ENCODE measurements at places on chromosomes 2 and 18.
A peak's percentile ranks its signal among the peaks of the same experiment; 100 is the strongest.

- no peak for DNase-seq
Observed at GRCh38 chr2:211103989-211104388, 547.6 kb downstream of the CPS1 start.

- DNase-seq = no peak
Observed at GRCh38 chr2:64212346-64212745, 68.1 kb upstream of the PELI1 start.

DNA sequence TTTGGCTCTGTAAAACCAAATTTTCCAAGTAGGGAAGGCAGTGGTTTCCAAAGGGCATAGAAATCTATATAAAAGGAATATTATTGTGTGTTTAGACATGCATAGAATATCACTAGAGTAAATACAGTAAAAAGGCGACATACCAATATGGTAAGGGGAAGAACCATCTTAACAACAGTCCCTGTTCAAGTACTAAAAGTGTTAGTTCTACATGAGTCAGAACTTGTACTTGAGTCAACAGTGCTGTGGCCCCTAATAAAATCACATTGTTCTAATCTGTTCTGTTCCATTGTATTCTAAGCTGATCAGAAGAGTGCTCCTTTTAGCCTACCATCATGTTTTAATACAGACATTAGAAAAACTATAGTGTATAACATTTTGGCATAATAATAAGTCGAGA is 36.1 kb upstream of the TNFRSF11A start:
- no peak for DNase-seq

DNA sequence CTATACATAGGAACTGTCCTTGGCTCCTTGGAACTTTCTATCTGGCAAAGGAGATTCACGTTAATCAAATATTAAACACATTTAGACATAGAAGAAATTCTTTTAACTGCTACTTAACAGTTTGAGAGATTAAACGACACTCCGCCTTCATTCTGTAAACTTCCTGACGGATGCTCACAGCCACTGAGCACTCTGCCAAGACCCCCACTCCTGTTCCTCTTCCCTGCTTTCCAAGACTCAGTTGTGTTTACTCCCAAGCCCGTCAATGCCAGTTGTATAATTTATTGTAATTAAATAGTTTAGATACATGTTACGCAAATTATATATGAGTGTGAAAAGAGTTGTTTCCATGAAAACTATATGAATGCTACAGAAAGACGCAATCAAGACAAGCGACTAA is 321.4 kb upstream of the EPHA4 start:
- no peak for DNase-seq

- peak; percentile 8 for DNase-seq
Observed at GRCh38 chr2:66576561-66577320, 141.8 kb downstream of the MEIS1 start.

DNA sequence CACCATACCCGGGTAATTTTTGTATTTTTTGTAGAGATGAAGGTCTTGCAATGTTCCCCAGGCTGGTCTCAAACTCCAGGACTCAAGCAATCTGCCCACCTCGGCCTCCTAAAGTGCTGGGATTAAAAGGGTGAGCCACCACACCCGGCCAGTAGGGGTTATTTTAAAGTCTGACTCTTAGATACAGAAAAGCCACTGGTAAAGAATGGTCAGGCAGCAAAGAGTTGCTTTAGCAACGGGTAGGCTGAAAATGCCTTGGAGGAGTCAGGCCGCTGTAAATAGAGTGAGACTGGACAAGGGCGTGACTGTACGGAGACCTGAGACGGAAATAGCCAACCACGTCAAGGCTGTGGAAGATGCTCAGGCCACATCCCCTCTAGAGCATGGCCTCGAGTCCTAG is 54.2 kb downstream of the ACKR3 start:
- DNase-seq = no peak

- no peak for DNase-seq
Observed at GRCh38 chr2:158079672-158080071, 22.0 kb upstream of the UPP2 start.

- no peak for DNase-seq
Observed at GRCh38 chr2:65518751-65519150, 86.4 kb upstream of the SPRED2 start.

GRCh38 chr2:8202132-8202531 is 479.7 kb upstream of the ID2 start:
- DNase-seq = peak; percentile 46

GRCh38 chr2:109473616-109474318 is 140.0 kb downstream of the SEPTIN10 start:
- DNase-seq = peak; percentile 36

GRCh38 chr2:30747206-30747605 is 60.0 kb downstream of the CAPN13 start:
- no peak for DNase-seq

DNA sequence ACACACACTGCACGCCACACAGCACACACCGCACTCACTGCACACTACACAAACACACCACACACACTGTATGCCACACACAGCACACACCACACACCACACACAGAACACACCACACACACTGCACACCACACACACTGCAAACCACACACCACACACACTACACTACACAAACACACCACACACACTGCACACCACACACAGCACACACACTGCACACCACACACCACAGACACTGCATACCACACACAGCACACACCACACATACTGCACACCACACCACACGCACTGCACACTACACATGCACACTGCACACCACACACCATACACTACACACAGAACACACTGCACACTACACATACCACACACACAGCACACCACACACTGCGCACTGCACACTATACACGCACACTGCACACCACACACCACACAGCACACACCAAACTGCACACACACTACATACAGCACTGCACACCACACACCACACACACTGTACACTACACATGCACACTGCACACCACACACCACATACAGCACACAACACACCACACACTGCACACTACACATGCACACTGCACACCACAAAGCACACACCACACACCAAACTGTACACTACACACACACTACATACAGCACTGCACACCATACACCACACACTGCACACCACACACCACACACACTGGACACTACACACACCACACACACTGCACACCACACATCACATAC is 59.6 kb downstream of the ASB1 start:
- no peak for DNase-seq

- no peak for DNase-seq
Observed at GRCh38 chr2:225025917-225026571, 16.2 kb downstream of the DOCK10 start.

DNA sequence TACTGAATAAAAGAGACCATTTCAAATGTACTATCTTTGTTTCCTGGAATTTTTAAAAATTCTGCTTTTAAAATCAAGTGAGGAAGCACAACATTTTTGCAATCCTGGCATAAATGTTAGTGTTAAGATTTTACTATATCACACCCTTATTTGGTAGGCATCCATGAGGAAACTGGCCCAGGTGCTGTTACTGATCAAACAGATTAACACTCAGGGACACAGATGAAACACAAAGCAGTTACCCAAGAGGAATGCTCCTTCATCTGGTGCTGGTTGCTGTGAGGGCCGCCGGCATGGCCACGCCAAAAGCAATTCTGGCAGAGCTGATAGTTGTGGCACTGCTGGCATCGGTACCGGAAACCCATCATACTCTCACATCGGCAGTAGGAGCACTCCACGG is 96.8 kb downstream of the DTNB start:
- no peak for DNase-seq

DNA sequence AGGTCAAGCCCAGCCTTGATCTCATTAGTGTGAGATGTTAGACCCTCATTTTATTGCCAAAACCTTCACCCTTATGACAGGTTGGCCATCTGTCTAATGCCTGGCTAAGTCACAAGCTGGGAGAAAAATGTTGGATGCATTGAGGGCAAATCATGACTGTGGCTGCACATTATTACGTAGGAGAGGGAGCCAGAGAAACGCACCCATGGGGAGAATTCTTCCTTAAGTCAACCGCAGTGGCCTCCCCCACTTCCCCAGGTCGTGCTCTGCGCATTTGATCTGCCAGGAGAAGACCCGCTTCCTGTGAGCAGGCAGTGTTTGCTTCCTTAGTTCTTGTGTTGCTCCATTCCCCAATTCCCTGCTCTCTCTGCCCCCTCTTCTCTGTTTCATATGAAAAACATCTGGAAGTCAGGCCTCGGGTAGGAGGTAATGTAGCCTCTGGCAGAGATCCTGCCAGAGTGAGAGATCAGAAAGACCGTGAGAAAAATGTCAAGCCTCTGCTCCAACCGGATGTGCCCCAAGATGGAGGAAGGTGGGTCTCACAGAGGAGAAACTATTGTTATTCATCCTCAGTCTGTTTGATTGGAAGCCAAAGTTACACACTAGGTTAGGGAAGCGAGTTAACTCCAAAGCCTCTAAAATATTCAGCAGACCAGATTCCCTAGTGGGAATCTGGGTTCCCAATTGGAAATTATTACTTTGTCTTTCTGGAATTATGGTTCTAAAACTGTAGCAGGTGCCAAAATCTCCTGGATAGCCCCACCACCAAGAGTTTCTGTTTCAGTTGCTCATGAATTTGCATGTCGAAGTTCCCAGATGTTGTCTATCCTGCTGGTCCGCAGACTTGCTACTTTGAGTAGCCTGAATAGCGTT is 144.3 kb upstream of the PELI1 start:
- DNase-seq = no peak

DNA sequence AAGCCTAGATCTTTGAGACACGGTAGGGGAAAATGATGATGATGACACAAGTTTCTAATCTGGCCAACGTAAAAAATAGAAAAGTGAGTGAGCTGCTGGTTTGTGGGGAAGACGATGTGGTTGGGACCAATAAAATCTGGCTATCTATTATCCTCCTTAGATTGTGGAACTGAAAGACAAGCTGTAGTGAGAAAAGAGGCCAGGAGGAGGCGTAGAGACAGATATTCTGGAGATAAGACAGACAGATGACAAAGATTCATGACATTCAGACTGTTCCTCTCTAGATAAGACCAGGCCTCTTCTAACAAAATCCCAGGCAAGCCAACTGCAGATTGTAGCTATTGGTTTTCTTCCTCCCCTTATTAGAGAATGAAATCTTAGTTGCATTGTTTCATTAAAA is 376.3 kb upstream of the UBE2E3 start:
- no peak for DNase-seq

- DNase-seq = no peak
Observed at GRCh38 chr2:160156100-160156499, 44.0 kb downstream of the ITGB6 start.

DNA sequence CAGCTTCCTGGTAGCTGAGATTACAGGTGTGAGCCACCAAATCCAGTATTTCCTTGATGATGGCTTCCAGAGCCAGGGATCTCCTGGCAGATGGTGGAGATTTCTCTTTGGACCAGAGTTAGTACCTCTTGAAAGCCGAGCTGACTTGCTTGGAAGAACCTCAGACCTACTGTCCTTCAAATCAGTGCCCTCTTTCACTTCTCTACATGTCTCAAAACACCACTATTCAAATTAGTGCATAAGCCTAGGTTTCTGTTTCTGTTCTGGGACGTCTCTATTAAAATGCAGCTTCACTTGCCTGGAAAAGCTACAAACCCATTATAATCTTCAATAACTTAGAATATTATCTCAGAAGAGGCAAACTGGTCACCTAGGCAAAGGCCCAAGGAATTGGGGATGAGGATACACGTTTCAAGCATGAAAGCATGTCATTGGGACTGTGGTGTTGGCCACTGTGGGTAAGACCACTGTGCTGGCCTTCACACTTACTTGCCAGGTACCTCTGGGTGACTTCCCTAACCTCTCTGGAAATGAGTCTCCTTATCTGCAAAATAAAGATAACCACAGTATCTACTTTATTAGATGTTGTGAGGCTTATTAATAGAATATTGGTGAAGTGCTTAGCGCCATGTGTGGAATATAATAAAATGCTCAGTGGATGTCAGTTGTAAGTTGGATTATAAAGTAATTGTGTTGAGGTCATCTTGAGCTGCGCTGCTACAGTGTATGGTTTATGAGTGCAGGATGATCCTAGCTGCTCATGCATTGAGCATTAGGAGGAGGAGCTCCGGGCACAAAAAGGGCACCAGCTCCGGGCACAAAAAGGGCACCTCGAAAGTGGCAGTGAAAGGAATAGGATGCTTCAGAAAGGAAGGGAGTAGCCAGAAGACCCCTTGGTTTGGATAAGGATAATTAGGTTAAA is 84.5 kb downstream of the DOCK10 start:
- DNase-seq = no peak

- no peak for DNase-seq
Observed at GRCh38 chr18:49813069-49813318, 339 bp downstream of the ACAA2 start.

GRCh38 chr18:41660654-41661053 is 294.4 kb upstream of the PIK3C3 start:
- no peak for DNase-seq

GRCh38 chr2:53445383-53446070 is 322.1 kb upstream of the CHAC2 start:
- DNase-seq = no peak

GRCh38 chr2:23484767-23485166 is 99.8 kb downstream of the KLHL29 start:
- DNase-seq = no peak

- DNase-seq = no peak
Observed at GRCh38 chr2:85353876-85354285, 447 bp downstream of the RETSAT start.

GRCh38 chr2:121803503-121803902 is 48.1 kb downstream of the TSN start:
- DNase-seq = peak; percentile 75

DNA sequence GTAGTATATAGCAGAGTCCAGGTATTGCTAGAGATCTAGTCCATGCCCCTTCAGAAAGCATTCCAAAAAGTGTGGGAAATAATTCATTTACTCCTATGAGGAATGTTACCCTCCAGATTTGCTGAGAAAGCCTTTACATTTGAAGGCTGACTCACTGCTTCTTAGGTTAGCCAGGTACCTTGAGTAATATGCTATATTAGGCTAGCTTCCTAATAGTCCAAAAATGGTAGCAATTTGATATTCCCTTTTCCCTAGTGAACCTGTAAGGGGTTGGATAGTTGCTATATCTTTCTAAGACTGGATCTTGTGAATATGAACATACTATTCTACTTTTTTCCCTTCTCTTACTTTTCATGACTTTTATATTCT is 63.6 kb downstream of the SPOPL start:
- DNase-seq = no peak

- DNase-seq = no peak
Observed at GRCh38 chr2:126659562-126660467, 3.9 kb downstream of the GYPC start.

- no peak for DNase-seq
Observed at GRCh38 chr2:43948370-43948769, 47.4 kb downstream of the LRPPRC start.

DNA sequence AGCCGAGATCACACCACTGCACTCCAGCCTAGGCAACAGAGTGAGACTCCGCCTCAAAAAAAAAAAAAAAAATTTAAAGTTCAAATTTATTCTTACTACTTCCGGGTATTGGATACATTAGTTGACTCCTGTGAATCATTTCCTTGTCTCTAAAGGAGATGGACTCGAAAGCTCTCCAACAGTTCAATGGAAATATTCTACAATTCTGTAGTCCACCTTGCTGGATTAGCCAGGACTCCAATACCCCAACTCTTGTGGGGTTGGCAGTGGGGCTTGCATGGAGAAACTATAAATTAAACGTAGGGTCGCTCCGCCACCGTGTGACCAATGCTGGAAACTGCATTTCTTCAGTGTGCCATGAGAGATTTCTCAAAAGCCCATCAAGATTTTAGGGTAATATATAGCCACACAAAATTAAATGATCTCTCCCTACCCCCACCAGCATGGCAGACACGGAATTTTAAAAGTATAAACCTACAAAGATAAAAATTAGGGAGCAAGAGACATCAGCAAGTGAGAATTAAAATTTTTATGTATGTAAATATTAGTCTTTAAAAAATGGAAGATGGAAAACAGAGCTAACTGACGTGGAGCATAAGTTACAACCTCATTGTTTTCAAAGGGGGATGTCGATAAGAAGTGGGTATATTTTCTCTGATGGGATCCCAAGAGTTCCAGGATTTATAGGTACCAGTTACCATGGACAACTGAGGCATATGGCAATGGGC is 27.8 kb upstream of the GAREM2 start:
- DNase-seq = no peak
